SHP77 (cell line): ENCODE measurements at places on chromosomes 2 and 18.

- DNase-seq = no peak
These were observed 12.1 kb downstream of the PXDN start for GRCh38 chr2:1731963-1732768.

DNA sequence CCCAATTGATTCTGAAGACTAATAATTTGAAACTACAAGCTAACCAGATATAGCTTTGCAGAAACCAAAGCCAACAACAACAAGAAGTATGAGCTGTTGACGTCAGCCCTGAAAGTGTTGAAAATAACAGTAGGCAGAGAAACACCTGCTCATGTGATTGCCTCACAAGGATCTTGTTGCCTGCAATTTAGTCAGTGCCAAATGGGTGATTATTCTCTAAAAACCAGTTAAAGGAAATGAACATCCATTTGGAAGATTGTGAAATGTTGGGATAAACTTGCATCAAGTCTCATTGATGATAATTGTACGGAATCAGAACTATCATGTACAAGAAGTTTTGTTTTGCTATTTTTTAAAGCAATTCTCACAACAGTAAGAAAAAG is 2.8 kb downstream of the CYTIP start:
- peak; percentile 1 for DNase-seq

DNA sequence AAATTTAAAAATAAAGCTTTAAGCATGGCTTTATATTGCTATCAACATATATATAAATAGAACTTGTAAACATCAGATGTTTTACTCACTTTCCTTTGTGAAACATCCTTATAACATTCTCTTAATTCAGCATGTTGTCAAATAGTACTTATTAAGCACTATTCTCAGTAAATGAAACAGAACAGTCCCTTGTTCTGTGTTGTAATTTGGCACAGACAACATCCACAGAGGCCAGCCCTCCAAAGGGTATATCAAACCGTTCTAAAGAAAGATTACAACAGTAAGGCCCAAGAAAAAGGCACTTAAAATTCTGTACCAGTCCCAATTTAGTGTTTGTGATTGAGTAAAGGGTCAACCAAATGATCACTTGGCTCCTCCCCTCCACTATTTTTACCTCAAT is 46.0 kb downstream of the GAREM1 start:
- DNase-seq = no peak

DNA sequence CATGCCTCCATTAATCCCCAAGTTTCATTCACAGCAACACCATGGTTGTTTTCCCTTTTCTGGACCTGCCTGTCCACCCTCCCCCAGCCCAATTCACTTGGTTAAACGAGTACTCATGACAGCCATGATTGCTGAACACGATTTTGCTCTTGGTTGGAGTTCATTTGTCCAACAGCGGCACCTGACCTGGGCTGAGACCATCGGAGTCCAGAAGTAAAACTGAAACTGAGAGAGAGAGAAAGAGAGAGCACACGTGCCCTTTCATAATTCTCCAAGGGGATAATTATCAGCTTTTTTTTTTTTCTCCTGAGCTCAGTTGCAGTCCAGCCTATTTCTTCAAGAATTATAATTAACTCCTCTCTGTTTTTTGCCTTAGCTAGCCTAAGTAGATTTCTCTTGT is 13.7 kb upstream of the KIF5C start:
- no peak for DNase-seq

GRCh38 chr2:119293900-119294299 is 70.3 kb downstream of the STEAP3 start:
- no peak for DNase-seq

DNA sequence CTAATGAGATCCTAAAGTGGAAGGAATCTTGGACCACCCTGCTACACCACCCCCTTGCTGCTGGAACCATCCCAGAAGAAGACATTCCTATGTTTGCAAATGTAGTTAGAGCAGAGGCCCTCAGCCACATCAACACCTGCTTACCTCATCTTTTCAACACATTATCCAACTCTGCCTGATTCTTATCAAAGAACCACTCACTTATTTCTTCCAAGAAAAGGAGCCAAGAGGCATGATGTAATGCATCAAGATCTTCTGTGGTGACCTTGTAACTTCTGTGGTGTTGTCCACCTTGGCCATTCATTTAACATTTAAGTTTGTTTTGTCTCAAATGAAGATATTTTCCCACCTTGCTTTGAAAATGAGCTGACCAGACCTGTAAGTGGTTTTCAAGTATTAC is 338.1 kb downstream of the CTNNA2 start:
- DNase-seq = no peak

DNA sequence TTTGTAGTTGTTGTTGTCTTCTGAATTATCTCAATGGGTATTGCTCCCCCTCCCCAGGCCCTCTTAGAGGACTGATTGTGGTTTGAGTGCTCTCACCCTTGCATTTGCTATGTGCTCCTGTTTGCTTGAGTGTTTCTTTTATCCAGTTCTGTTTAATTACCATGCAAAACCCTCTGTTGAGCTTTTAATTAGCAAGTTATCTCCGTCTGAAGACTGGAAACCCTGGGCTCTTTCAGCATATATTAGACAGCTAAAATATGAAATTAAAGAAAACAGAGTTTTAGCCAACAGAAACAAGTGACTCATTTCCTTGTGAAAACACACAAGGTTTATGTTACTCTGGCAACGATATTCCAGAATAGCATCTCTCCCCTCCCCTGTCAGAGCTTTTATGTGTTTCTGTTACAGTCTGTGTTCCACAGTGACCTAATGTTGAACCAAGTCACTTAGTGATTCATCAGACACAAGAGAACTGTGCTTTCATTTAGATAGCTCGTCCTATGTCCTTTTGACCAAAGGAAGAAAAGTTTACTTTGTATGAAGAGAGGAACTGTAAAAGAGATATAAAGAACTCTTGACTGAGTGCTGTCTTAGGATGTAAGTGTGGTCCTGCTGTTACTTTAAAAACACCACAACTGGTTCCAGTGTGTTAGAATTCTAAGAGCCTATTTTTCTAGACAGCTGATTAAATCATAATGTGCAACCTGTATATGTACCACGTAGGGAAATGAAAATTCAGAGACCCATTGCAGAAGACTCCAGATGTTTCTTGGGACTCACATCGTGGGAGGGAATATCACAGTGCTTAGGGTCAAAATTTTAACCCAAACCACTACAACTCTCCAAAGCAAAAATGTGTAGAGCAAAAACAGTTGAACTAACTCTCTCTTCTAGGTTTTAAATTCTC is 172.8 kb upstream of the RBMS1 start:
- no peak for DNase-seq

DNA sequence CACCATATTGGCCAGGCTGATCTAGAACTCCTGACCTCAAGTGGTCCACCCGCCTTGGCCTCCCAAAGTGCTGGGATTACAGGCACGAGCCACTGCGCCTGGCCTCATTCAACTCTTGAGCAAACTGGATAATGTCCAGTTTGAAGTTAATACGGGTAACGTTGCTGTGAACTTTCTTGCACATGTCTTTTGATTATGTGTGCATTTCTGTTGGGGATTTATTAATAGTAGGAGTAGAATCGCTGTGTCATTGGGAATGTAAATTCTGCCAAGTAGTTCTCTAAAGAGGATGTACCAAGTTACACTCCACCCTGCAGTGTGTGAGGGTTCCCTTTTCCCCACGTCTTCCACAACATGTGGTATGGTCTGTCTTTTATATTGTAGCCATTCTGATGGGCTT is 6.2 kb downstream of the IMPA2 start:
- no peak for DNase-seq
